ENCODE measurements at places on chromosomes 2 and 18. TPM values are rescaled to one million over a fixed set of nuclear protein-coding genes. Genes with fewer than 3 reads are reported as not detected.

The DCC gene
- not detected for total RNA-seq

The CIDEA gene
- total RNA-seq = not detected

The IL36B gene
- not detected for total RNA-seq

The KCNIP3 gene
- 1.6 TPM for total RNA-seq

The CYP27A1 gene
- total RNA-seq = 263 TPM

The COL4A3 gene
- 0.55 TPM for total RNA-seq

The GPR155 gene
- 9.3 TPM for total RNA-seq

The KLF7 gene
- total RNA-seq = 9.7 TPM

The HOXD13 gene
- not detected for total RNA-seq

The GNAL gene
- total RNA-seq = 1.3 TPM

The LYPD1 gene
- 0.40 TPM for total RNA-seq

The SERPINB3 gene
- not detected for total RNA-seq

The SIGLEC15 gene
- total RNA-seq = 0.20 TPM

The SLC20A1 gene
- 12.9 TPM for total RNA-seq

The IL1R2 gene
- total RNA-seq = 12.0 TPM

The PLGLB1 gene
- total RNA-seq = 104 TPM

The ADCYAP1 gene
- not detected for total RNA-seq

The LAMA1 gene
- total RNA-seq = 0.33 TPM

The ALPG gene
- not detected for total RNA-seq

The EFEMP1 gene
- 3.1 TPM for total RNA-seq

The SRD5A2 gene
- total RNA-seq = 7.6 TPM

The ACVR1C gene
- total RNA-seq = 2.2 TPM

The ITGA4 gene
- 2.3 TPM for total RNA-seq

The DSEL gene
- 2.5 TPM for total RNA-seq

The GCFC2 gene
- 17.8 TPM for total RNA-seq

The MYO3B gene
- not detected for total RNA-seq

The IL36A gene
- total RNA-seq = not detected

The MAPK4 gene
- 0.25 TPM for total RNA-seq

The AAK1 gene
- 16.2 TPM for total RNA-seq

The ALPP gene
- 0.20 TPM for total RNA-seq

Data from left lobe of liver (tissue), 2 donors.